ENCODE measurements at places on chromosomes 5 and 9.

DNA sequence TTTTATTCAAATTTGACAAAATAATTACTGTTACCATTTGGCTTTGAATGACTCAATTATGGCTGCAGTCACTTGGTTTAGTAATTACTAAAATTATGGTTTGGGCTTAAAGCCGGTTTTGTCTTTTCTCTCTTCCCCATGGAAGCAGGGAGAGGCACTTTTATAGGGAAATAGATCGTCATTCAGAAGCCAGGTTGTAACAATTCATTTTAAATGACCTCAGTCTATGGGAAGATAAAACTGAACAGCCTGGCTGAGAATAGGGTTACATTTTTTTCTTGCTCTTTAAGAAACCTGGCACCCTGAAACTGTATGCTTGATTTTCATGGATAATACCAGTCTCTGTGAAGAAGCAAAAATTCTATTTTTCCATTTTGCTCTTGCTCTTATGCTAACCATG is 169.8 kb downstream of the SMC2 start:
- no peak for DNase-seq

- DNase-seq, result no peak
Observed at GRCh38 chr5:40033411-40033810, 608.6 kb upstream of the DAB2 start.

- DNase-seq, result no peak
Observed at GRCh38 chr5:28324174-28324573, 1285.8 kb upstream of the CDH9 start.

- no peak for DNase-seq
Observed at GRCh38 chr5:178683783-178684182, 46.7 kb downstream of the ZNF354A start.

GRCh38 chr5:84378420-84378819 is 6.3 kb downstream of the EDIL3 start:
- DNase-seq, result no peak

DNA sequence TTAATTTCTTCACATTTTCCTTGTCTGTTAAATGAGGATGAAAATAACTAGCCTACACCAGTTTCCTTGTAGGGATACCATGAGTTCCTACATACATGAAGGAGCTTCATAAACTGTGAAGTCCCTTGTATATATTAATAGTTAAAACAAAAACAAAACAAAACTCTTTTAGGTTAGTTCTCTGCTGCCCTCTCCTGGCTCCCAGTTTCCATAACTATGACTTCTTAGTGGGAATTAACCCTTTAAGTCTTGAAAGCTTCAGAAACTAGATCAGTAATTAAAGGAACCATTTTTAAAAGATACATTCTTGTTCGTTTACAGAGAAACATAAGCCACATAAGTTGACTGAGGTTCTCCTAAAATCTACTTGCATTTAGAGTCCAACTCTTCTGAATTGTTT is 500.0 kb upstream of the C9orf72 start:
- DNase-seq, result no peak

DNA sequence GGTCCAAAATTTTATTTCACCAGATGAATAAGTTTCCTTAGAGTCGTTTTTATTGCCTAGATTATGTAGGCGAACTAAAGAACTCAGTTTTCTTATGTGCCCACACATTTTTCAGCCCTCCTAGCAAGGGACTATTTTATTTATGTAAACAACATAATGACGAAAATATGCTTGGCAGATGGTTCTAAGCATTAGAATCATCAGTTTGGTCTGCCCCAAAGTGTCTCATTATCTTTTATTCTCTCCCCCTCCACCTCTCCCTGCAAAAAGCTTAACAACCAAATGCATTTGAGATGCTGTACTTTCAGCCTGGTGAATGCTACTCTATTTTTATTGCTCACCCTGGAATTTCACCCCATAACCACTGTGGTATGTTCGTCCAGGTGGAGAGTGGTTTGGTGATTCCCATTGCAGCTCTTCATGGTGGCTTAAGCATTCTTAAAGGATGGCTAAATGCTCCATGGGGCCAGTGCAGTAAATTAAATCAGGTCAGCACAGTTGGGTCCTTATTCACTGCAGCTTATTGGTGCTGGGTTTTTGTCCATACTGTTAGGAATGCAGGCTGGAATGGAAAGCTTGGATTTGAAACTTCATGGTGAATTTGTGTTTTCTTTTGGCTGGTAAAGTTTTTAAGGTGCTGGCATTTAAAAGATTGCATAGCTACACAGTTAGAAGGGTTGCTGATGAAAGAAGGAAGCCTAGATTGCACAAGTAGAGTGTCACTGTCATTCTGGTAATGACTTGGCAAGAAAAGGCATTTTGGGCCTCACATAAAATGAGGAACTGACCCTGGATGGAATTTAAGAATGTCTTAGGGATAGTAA is 39.2 kb downstream of the TLE4 start:
- DNase-seq, result no peak

- no peak for DNase-seq
Observed at GRCh38 chr9:29211580-29212396, 1638.5 kb upstream of the C9orf72 start.

DNA sequence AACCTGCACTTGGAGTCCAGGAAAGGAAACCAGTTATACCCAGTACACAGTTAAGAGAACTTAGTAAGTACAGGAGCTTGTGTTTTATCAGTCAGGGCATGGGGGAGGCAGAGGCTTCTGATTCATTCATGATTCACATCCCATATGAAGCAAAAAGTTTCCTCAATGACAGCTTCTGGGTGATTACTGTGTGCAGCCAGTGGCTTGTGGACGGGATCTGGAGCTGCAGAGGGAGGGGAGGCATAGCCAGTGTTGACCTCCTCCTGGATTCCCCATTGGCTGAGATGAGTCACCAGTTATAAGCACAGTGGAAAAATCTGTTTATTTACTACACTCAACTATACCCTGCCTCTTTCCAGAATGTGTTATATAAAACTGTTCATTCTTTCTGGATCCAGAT is 17.7 kb downstream of the IL31RA start:
- DNase-seq, result no peak

DNA sequence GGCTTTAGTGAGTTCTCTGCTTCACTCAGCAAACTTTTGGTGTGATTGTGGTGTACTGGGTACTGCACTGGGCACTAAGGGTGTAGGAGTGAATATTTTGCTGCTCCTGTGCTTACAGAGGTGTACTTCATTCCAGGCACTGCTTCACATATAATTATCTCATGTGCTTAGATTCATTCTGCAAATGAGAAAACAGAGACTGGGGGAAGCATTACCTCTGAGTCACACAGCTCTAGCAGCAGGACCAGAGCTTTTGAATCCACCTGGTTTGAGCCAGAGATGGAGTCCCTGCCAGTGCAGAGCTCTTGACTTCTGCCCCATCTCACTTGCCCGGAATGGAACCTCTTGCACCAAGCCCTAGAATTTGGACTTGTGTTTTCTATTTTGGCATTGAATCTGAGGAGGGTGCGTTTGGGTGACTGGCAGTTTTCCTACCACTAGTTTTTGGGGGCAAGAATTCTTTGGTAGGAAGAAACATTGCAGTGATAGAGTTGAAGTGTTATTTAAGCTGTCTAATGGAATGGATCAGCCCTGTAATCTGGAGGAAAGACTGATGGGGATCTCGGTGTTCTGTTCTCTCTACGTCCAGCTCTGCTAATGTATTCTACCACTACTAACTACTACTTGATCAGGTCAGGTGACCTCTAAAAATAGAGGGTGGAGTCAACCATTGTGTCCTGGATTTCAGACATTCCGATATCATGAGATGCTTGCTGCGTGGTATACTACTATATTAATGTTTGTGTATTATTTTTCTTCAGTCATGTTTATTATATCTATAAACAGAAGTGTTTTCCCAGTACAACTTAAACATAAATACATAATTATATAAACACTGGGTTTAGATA is 2.5 kb downstream of the ARHGAP26 start:
- no peak for DNase-seq

GRCh38 chr5:168530621-168531150 is 1.6 kb downstream of the FBLL1 start:
- DNase-seq, result no peak

- no peak for DNase-seq
Observed at GRCh38 chr9:32344551-32345182, 39.8 kb upstream of the ACO1 start.

DNA sequence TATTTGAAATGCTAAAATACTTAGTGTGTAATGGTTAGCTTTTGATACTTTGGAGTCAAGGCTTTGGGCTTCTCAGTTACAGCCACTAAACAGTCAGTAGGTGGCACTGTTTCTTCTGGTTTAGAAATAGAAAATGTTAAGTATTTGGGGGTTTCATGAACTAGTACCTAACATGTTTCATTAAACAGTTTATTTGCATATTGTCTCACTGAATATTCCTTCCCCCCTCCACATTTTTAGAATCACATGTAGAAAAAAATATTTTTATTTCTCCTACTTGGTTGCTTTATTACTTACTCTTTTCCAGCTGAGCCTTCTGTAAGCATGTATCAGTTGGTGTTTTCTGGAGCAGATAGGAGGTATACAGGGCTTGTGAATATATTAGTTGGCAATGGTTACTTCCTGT is 48.0 kb downstream of the IPO11 start:
- DNase-seq, result no peak

DNA sequence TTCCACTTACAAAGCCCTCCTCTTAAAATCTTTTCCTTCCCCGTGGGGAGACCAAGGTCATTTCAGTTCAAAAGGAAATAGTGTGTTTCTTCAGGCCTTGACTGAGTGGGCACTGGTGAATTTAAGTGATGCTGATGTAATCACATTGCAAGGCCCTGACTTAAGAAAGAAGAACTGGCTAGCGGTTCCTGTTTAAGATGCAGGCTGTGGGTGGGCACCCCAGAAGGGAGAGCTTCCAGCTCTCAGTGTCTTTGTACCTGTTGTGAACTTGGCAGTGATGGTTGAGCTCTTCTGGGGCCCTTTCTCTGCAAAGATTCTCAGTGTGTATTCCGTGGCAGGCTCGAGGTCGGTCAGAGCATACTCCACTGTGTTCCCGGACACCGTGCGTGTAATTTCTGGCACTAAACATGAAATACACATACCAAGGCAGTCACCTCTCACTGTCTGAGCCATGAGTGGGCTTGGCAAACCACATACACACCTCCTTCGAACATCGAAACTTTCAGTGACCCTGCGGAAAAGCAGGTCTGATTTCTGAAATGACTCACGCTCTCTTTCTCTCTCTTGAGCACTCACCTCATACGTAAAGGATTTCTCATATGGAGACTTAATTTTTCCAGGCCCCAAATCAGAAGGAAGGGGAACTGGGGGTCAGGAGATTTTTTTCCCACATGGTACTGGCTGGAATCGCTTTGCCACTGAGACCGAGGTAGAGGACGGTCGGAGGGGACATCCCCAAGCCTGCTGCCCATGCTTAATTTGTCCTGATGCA is 81.9 kb downstream of the TNC start:
- DNase-seq, result no peak

GRCh38 chr9:35769763-35770162 is 15.7 kb upstream of the MSMP start:
- no peak for DNase-seq
